WTC11 (cell line): ENCODE measurements at places on chromosomes 7 and 10. TPM values are rescaled to one million over a fixed set of nuclear protein-coding genes. Genes with fewer than 3 reads are reported as not detected.

CYP2W1 gene
- total RNA-seq, result 0.48 TPM in 1 of 3 replicates, not detected in the others

LIPN gene
- total RNA-seq, result not detected in 3 replicates

DNA sequence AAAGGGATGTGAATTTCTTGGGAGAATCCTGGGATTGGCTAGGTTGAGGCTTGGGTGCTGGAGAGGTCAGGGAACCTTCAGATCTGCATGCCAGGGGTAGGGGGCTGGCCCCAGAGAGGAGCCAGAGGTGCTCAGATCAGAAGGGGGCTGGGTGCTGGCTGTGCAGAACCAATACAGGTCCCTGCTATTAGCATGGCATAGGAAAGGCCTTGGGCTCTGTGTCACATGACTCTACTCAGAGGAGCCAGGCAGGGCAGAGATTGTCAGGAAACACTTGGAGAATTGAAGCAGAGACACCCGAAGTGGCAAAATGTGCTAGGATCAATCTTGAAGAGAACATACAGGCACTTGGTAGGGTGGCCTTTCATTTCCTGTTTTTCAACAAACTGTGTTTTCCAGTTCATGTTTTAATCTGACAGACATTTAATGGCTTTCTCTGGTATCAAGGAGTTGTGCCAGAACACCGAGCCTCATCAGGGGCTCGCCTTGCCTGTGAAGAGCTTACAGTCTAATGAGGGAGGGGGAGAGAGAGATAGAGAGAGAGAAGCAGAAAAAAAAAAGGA, 498.9 kb downstream of the RPS24 start:
- no peaks in the 10 kb centered on the region; the same call in 1 of the 2 replicates for H3K27me3 ChIP-seq
- peaks cover 12% of the 10 kb centered on the region for H3K4me1 ChIP-seq
- H3K4me3 ChIP-seq, result no peak overlapping the region
- H3K36me3 ChIP-seq, result peaks cover 5% of the 10 kb centered on the region; the same call in 1 of the 2 replicates
- DNase-seq, result no peak
- H3K27ac ChIP-seq, result no peak overlapping the region

- H3K4me1 ChIP-seq, result peaks cover 42% of the 10 kb centered on the region
- H3K36me3 ChIP-seq, result no peaks in the 10 kb centered on the region; the same call in 1 of the 2 replicates
- DNase-seq, result no peak
- no peak overlapping the region for H3K4me3 ChIP-seq
- no peaks in the 10 kb centered on the region for H3K27me3 ChIP-seq
These were observed 20.8 kb downstream of the RALA start for GRCh38 chr7:39644170-39644569.

DNA sequence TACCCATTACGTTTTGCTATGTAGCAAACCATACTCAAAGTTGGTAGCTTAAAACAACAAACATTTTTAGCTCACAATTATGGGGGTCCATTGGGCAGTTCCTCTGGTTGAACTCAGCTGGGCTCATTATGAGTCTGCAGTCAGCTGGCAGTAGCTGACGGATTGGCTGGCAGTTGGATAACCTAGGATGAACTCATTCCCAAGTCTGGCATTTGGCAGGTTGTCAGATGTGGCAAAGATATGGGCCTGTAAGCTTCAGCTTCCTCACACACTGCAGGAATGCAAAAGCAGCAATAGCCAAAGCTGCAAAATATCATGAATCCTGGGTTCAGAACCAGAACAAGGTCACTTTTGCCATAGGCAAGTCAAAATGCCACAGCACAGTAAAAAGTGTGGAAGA, 412.2 kb upstream of the SORCS1 start:
- no peak overlapping the region for H3K27ac ChIP-seq
- H3K4me1 ChIP-seq, result no peaks in the 10 kb centered on the region
- no peaks in the 10 kb centered on the region for H3K27me3 ChIP-seq
- no peak overlapping the region for H3K4me3 ChIP-seq
- no peaks in the 10 kb centered on the region for H3K36me3 ChIP-seq
